ENCODE measurements at places on chromosomes 3 and 15.
A peak's percentile ranks its signal among the peaks of the same experiment; 100 is the strongest.

DNA sequence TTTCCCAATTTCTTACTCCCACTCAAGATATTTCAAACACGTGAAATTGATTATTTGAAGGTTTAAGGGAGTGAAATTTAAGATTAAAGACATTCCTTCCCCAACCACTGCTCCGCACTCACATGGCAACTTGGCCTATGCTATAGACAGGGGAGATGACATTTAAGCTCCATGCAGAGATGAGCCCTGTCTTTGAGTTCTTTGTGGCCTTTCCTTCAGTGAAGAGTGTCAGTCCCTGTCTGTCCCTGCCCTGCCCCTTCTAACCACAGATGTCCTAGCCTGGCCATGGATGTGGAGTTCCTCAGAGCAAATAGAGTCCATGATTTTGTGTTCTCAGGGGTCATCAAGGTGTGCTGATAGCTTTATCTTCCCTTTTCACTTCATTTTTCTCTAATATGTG is 29.4 kb upstream of the THBS1 start:
- DNase-seq: no peak

GRCh38 chr15:41060505-41060904 is 55.6 kb downstream of the INO80 start:
- DNase-seq: no peak

GRCh38 chr3:193314161-193314560 is 64.4 kb downstream of the ATP13A5 start:
- no peak for DNase-seq

DNA sequence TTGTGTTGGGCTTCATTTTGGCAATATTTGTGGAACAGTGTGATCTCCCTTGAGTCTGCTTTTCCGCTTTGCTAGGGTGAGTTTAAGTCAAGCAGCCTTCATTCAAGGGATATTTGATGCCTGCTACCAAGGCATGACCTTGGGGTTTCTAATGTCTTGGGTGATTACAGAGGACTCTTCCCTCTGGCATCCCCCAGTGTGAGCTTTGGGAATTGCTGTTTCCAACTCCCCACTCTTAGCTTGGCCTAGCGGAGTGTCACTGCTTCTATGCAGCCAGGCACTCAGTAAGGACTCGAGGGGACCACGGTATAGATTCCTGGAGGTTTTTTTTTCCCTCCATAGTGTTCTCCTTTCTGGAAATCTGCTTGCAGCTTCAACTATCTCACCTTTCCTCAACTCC is 21.1 kb downstream of the GCNT3 start:
- no peak for DNase-seq

GRCh38 chr15:50943638-50944037 is 35.2 kb downstream of the AP4E1 start:
- no peak for DNase-seq

- no peak for DNase-seq
Measured at GRCh38 chr3:33831053-33831452, 32.6 kb downstream of the PDCD6IP start.

- DNase-seq: no peak
Measured at GRCh38 chr15:91032919-91033803, 10.8 kb upstream of the VPS33B start.

DNA sequence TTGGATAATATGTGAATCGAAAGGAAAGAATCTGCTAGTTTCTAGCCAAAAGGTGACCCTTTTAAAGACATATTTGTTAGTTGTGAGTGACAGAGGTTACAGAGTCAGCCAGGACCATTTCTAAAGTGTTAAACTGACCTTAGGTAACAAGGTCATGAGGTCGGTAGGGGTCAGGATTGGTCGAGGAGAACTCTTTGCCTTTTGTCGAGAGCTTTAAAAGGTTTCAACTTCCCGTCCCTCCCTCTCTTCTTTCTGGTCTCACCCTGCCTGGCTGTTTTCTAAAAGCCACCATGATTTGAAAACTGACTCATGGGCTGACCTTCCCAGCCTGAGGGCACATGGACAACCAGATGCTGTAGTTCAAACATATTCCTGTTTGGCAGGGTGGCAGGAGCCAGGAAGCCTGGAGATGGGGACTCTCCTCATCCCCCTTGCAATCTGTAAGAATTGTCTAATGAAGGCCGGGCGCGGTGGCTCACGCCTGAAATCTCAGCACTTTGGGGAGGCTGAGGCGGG is 25.8 kb upstream of the PRTG start:
- DNase-seq: no peak

- DNase-seq: no peak
Measured at GRCh38 chr15:100308608-100309007, 33.2 kb downstream of the ADAMTS17 start.

DNA sequence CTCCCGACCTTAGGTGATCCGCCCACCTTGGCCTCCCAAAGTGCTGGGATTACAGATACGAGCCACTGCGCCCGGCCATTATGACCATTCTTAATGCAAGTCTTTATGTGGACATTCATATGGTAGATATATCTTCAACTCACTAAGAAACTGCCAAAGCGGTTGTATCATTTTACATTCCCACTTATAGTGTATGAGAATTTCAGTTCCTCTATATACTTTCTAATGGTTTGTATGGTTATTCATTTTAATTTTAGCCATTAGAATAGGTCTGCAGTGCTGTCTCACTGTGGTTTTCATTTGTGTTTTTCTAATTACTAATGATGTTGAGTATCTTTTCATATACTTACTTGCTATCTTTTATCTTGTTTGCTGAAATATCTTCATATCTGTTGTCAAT is 32.5 kb downstream of the TCF12 start:
- DNase-seq: no peak

DNA sequence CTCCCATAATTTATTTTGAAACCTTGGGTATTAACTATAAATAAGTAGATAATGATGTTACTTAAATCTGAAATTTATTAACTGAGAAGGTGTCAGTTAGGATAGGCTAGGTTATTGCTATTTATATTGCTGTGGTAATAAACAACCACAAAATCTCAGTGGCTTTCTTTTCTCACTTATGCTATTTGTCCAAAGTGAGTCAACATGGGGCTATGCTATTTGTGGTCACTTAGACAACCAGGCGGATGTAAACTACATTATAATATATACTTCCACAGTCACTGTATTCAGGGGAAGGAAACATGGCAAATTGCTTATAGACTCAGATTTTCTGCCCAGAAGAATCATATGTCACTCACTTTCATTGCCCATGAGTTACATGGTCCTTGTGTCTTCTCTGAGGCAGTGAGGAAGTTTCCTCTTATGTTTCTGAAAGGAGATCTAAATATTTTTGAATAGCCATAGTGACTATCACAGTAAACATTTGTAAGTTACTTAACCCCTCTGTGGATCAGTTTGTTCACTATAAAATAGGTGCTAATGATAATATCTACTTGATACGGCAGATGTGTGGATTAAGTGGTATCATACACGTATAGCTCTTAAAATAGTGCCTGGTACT is 19.8 kb downstream of the HMG20A start:
- no peak for DNase-seq

GRCh38 chr15:31331389-31331788 is 4.8 kb downstream of the KLF13 start:
- DNase-seq: no peak

- no peak for DNase-seq
Measured at GRCh38 chr15:25694239-25694584, 168.9 kb downstream of the ATP10A start.

- no peak for DNase-seq
Measured at GRCh38 chr3:106792716-106793115, 584.5 kb upstream of the CCDC54 start.

- no peak for DNase-seq
Measured at GRCh38 chr15:90838139-90838538, 30.2 kb upstream of the FURIN start.

GRCh38 chr15:39204031-39204430 is 376.8 kb upstream of the THBS1 start:
- no peak for DNase-seq

DNA sequence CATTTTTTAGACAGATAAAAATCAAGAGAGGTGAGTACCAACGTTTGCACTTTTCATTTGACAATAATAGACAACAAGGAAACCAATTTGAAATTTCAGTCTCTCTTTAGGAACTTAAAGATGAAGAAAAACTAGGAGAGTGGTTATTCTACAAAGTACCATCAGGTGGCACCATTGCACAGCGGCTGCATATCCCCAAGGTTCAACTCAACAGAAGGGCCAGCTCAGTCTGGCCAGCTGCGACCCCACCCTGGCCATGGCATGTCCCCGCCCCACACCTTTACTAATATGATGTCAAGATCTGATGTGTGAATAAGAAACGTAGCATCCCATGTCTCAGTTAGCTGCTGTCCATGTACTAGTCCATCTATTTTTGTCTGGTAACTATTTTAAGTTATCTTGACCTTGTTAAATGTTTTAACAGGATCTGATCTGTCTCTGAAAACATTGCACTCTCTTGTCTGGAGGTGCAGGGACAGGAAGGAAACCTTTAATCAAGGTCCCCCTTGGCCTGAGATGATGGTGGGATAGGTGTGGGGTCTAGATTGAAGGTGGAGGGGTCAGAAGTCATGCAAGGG is 35.5 kb upstream of the CGNL1 start:
- DNase-seq: no peak

DNA sequence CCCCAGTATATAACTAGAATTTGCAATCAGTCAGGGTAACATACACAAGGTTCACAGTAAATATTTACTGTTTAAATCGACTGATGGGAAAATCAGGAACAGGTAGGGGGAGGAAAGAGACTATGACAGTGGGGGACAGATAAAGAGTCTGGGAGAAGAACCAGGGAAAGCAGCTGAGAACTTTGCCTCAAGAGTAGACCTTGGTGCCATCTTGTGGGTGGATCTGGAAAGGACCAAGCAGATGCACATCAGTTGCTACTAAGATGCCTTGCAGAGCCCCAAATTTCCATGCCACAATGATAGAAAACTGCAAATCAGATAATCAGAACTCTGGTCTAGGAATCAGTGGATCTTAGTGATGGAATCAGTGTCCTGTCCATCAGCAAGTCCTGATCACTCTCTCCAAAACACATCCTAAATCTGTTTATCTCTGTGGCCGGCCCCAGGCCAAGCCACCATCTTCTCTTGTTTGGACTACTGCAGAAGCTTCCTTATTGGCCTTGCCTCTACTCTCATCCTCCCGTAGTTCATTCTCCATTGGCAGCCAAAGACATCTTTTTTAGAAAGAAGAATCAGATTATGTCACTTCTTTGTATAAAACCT is 62.7 kb downstream of the PDE8A start:
- peak; percentile 31 for DNase-seq

GRCh38 chr3:134824791-134825190 is 29.7 kb downstream of the EPHB1 start:
- no peak for DNase-seq

- no peak for DNase-seq
Measured at GRCh38 chr3:138718849-138719248, 110.3 kb downstream of the FAIM start.

- DNase-seq: peak; percentile 25
Measured at GRCh38 chr3:126293370-126294082, 63.7 kb downstream of the KLF15 start.

DNA sequence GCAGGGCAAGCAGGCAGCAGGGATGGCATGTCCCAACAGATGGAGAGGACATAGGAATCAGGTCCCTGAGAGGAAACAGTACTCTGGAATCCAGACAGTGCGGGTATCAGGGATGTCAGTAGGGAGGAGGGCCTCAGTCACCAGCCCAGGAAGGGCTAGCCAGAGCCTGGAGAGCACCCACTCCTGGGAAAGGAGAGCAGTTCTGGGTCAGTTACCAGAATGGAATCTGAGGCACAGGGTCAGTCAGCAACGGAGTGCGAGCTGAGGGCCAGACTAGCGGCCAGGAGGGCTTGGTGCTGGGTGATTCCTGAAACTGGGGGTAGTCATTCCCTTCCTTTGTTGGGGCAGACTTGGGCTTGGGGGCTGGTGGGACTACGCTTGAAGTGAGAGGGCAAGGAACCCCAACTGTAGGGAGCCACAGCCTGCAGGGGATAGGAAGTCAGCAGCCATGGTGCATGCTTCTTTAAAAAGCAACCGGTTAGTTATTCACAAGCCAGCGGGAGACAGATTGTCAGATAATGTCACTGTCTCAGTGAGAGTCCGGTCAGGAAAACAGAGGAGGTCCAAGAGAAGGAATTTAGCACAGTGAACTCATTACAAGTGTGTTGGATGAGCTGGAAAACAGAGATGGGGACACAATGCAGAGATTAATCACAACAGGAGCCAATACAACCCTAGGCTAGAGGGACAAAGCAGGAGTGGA is 27.9 kb downstream of the PLA1A start:
- no peak for DNase-seq

DNA sequence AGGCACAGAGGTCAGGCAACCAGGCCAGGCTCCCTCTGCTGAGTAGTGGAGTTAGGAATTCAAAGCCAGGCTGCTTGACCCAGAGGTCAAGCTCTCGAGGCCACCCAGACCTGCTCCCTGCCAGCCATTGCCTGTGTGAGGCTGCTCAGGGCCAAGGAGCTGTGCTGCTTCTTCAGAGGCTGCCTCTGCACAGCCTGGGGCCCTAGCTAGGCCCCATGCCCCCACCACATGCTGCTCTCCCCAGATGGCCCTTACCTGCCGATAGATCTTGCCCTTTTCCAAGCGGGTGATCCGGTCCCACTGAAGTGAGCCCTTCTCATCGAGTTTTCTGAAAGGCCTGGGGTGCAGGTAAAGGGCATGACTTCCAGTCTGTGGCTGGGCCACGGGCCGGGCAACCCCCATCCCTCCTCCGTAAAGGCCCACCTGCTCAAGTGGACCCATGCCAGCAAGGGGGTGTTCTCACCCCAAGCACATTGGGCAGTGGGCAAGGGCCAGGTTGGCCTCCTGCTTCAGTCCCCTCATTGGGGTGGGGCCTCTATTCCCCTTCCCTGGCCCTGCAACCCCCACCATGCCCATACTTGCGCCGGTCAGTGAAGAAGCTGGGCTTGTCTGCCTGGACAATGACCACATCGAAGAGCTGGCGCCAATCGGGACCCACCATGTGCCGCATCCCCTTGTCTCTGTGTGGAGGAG is 6.5 kb downstream of the NT5DC2 start:
- no peak for DNase-seq

- peak; percentile 56 for DNase-seq
Measured at GRCh38 chr3:70973558-70973957, 610.0 kb downstream of the FOXP1 start.

- peak; percentile 27 for DNase-seq
Measured at GRCh38 chr3:17577796-17578520, 164.5 kb downstream of the TBC1D5 start.

GRCh38 chr3:168157099-168157700 is 61.5 kb upstream of the GOLIM4 start:
- DNase-seq: no peak

GRCh38 chr3:152149832-152150231 is 118.9 kb upstream of the MBNL1 start:
- DNase-seq: no peak

DNA sequence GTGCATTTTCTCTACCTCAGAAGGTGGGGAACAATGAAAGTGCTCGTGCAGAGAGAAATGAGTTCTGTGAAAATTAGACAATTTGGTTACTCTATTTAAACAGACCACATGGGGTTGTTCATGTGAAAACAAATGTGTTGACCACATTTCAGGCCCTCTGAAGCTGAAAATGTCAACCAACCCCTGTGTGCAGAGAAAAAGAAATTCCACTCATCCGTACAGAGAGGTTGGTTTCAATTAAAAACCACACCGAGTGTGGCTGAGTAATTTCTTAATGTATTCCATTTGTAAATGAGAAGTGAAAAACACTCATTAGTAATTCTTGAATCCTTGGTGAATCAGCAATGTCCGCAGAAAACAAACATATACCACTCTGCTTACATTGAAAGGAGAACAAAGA is 46.9 kb upstream of the SLC7A14 start:
- no peak for DNase-seq

GRCh38 chr15:57398336-57398735 is 22.0 kb downstream of the CGNL1 start:
- DNase-seq: no peak
